ENCODE measurements at places on chromosomes 5 and 9. TPM values are rescaled to one million over a fixed set of nuclear protein-coding genes. Genes with fewer than 3 reads are reported as not detected.
A peak's percentile ranks its signal among the peaks of the same experiment; 100 is the strongest.

DNA sequence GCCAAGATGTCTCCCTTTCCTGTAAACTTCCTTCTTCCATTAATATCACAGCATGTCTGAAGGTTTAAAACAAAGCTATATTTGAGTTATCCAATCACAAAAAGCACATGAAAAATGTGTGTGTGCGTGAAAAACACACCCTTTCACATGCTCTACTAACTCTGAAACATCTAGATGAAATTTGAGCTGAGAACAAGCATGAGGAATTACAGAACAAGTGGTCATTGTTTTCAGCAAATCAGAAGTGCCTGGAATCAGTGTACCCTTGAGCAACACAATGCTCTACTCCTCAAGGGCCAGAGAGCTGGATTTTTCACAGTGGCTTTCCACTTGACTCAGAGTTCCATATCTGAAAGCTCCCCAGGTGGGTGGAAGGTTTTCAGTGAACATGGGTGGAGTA lies 255.9 kb downstream of the PSAT1 start:
- H3K27me3 ChIP-seq: no peaks in the 10 kb centered on the region
- no peak overlapping the region for H3K4me3 ChIP-seq
- no peaks in the 10 kb centered on the region for H3K4me1 ChIP-seq
- H3K27ac ChIP-seq: no peak overlapping the region
- DNase-seq: no peak

DNA sequence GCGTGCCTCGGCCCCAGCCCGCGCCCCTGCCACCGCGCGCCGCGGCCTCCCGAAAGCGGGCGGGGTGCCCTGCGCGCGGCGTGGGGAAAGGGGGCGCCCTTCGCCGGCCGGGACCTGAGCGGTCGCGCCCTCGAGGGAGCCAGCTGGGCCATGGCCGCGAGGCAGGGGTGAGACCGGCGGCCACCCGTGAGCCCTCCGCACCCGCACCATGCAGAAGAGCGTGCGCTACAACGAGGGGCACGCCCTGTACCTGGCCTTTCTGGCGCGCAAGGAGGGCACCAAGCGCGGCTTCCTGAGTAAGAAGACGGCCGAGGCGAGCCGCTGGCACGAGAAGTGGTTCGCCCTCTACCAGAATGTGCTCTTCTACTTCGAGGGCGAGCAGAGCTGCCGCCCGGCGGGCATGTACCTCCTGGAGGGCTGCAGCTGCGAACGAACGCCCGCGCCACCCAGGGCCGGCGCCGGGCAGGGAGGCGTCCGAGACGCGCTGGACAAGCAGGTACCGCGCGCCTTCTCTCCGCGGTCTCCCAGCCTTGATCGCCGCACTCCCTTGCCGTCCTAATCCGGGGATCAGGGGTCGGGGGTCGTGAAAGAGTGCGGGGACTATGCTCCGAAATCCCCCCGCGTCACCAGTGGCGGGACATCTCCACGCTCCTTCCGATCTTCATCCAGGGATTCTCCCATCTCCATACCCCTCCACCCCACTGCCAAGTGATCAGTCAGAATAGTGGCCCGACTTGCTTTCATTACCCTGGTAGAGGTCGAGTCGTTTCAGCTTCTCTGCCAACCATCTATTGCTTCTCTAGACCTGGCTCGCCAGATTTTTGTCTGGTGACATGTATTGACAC lies 590 bp downstream of the RASGRF2 start:
- no peaks in the 10 kb centered on the region for H3K36me3 ChIP-seq
- peaks cover 16% of the 10 kb centered on the region for H3K4me1 ChIP-seq
- peaks cover 40% of the 10 kb centered on the region for H3K27me3 ChIP-seq
- peak overlapping the region; percentile 46 for H3K4me3 ChIP-seq
- peak; percentile 48 for DNase-seq

Gene SRD5A1
- 6.3 TPM for polyA plus RNA-seq

Gene FRRS1L
- not detected for polyA plus RNA-seq

Gene IFNA2
- not detected for polyA plus RNA-seq

Gene IRF1
- 160 TPM for polyA plus RNA-seq

- peak overlapping the region; percentile 55 for H3K4me3 ChIP-seq
- DNase-seq: peak; percentile 62
- H3K27me3 ChIP-seq: no peaks in the 10 kb centered on the region
- H3K4me1 ChIP-seq: peaks cover 97% of the 10 kb centered on the region
- peaks cover 53% of the 10 kb centered on the region for H3K36me3 ChIP-seq
These were observed 5.1 kb downstream of the GRK6 start for GRCh38 chr5:177431317-177432142.

Data from CD4-positive, CD25-positive, alpha-beta regulatory T cell (primary cell).